Osteoblast (primary cell): ENCODE measurements at places on chromosomes 1 and 21. TPM values are rescaled to one million over a fixed set of nuclear protein-coding genes. Genes with fewer than 3 reads are reported as not detected.
A peak's percentile ranks its signal among the peaks of the same experiment; 100 is the strongest.

DNA sequence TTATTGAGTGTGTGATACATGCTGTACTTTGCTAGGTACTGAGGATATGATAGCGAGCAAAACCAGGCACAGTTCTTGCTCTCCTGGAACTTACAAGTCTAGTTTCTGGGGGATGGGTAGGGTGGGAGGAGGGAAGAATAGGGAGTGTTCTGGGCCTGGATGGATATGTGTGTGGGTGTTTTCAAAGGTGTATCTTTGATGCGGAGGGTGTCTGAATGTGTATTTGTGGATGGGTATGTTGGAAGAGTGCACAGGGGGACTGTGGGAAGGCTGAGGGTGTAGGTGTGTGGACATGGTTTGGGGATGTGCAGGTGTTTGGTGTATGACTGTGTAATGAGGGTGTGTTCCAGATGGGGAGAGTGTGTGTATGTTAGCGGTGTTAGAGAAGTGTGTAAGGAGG, 4.5 kb upstream of the DPH2 start:
- H3K27ac ChIP-seq: no peak overlapping the region
- peaks cover 2% of the 10 kb centered on the region for H3K4me1 ChIP-seq
- no peak overlapping the region for H3K4me3 ChIP-seq
- H3K36me3 ChIP-seq: peaks cover 31% of the 10 kb centered on the region
- H3K27me3 ChIP-seq: no peaks in the 10 kb centered on the region
- no peak for DNase-seq

DNA sequence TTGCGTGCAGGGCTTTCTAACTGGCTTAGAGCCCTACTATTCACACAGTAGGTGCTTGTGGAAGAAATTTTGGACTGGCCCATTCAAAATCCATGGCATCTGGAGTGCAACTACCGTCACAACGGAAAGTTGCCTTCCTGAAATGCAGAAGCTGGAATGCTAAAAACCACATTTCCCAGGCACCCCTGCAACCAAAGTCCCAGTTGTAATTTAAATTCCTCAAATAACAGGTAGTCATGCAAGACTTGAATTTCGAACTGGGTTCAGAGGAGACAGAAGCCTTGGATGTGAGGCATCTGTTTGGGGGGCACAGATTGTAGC, 186.7 kb downstream of the TOMM20 start:
- no peaks in the 10 kb centered on the region for H3K36me3 ChIP-seq
- H3K27me3 ChIP-seq: no peaks in the 10 kb centered on the region
- peak overlapping the region; percentile 40 for H3K27ac ChIP-seq
- peaks cover 7% of the 10 kb centered on the region for H3K4me1 ChIP-seq

- no peaks in the 10 kb centered on the region for H3K27me3 ChIP-seq
Measured at GRCh38 chr1:205842229-205842628, 7.7 kb downstream of the PM20D1 start.

DNA sequence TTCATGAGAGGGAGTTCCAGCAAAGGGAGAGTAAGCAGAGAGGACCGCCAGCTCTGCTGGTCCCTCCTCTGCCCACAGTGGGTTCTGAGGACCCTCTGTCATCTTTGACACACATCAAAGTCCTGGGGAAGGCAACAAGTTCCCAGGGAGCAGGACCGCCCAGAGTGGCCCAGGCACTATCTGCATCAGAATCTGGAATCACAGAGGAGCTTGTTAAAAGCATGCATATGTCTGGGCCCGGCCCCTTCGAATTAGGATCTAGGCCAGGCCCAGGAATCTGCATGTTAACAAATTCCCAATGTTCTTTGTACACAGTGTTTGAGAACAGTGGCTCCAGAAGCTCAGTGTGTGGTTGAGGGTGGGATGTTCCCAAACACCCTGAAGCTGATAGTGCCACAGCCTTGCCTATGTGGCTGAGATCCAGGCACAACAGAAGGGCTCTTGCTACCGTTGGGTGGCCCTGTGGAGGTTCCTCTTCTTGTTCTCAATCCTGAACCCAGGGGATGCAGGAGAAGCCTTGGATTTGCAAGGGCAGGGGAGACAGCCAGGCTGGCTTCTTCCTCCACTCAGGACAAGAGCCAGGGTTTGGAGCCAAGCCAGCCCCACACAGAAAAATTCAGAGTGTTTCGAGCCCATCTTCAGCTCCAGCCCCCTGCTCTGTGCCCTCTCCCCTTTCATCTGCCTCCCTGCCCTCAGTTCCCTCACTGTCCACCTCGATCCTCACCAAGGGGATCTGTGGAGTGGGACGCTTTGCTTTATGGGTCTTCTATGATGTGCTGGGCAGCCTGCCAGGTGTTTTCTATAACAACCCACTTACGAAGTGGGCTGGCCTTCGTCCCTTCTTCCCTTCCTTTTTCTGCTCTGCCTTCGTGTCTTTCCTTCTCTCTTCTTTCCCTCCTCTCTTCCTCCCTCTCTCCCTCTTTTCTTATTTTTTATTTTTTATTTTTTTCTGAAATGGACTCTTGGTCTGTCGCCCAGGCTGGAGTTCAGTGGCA, 129.0 kb upstream of the TMPRSS2 start:
- H3K36me3 ChIP-seq: no peaks in the 10 kb centered on the region
- no peak overlapping the region for H3K27ac ChIP-seq
- no peak for DNase-seq

Gene CASQ2
- not detected in 2 replicates for total RNA-seq

DNA sequence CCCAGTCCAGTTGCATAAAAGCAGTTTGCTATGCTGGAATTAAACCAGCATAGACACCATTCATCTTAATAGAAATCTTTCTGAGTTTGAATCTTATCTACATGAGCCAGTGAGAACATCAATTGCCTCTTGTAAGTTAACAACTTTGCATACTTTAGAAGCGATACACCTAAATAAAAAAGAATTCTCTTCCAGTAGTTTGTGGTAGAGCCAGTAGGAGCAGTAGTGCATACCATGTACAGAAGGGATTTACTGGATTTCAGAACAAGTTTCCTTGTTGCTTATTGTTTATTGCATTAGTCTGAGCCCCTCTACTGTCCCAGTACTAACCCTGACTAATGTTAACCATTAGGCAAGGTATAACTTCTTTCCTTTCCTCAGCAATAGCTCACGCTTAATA, 313.1 kb downstream of the TGFB2 start:
- DNase-seq: no peak
- H3K27ac ChIP-seq: peak overlapping the region; percentile 82
- H3K27me3 ChIP-seq: no peaks in the 10 kb centered on the region
- H3K36me3 ChIP-seq: no peaks in the 10 kb centered on the region

Gene NPHS2
- not detected in 2 replicates for total RNA-seq

Gene MROH7
- total RNA-seq: 0.36 and 0.59 TPM in 2 replicates

GRCh38 chr1:26067432-26067911, at the start of gene TRIM63:
Gene TRIM63, minus strand, starts transcription at chr1:26067630. Its CDS starts 136 bp downstream, at chr1:26067494.
- peaks cover 41% of the 10 kb centered on the region for H3K27me3 ChIP-seq
- no peak within 1 kb of the TSS for H3K4me3 ChIP-seq
- H3K36me3 ChIP-seq: no peaks in the 10 kb centered on the region
- DNase-seq: peak; percentile 75

Gene NAXE
- 54.8 and 63.7 TPM in 2 replicates for total RNA-seq

Gene SPRR2A
- total RNA-seq: not detected in 2 replicates

GRCh38 chr1:226964068-226964425, 24.0 kb downstream of the COQ8A start:
- DNase-seq: peak; percentile 79
- H3K4me1 ChIP-seq: no peaks in the 10 kb centered on the region
- no peaks in the 10 kb centered on the region for H3K36me3 ChIP-seq
- no peaks in the 10 kb centered on the region for H3K27me3 ChIP-seq
- H3K27ac ChIP-seq: no peak overlapping the region

- peaks cover 37% of the 10 kb centered on the region for H3K4me1 ChIP-seq
- peak within 1 kb of the TSS; percentile 94 for H3K27ac ChIP-seq
- peaks cover 4% of the 10 kb centered on the region for H3K36me3 ChIP-seq
- no peaks in the 10 kb centered on the region for H3K27me3 ChIP-seq
- DNase-seq: peak; percentile 87
Measured at GRCh38 chr1:153535242-153536011, at the start of gene S100A6. Gene S100A6, minus strand, starts transcription at chr1:153535991. Its CDS starts 652 bp downstream, at chr1:153535339.

- no peak for DNase-seq
- no peak overlapping the region for H3K4me3 ChIP-seq
- H3K36me3 ChIP-seq: no peaks in the 10 kb centered on the region
- no peaks in the 10 kb centered on the region for H3K27me3 ChIP-seq
- no peak overlapping the region for H3K27ac ChIP-seq
- H3K4me1 ChIP-seq: peaks cover 18% of the 10 kb centered on the region
Measured at GRCh38 chr1:211739671-211740411, 64.4 kb upstream of the NEK2 start.

Gene CLCA4
- not detected in 2 replicates for total RNA-seq

DNA sequence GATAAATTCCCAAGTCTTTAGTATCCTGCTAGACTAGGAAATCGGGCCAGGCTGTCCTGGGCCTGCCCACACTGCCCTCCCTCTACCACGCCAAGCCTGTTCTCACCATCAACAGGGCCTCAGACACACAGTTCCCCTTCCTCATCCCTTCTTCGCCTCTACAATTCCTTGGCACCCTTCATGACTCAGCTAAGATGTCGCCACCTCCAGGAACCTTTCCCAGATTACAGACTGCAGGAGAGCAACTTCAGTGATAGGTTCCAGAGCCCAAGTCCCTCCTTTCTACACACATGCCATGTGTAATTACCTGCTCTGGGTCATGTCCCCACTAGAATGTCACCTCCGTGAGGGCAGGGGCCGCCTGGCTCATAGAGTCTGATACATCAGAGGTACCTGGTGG, 3.3 kb downstream of the RIMS3 start:
- no peak overlapping the region for H3K27ac ChIP-seq
- no peaks in the 10 kb centered on the region for H3K36me3 ChIP-seq

Gene TMEM125
- not detected in 2 replicates for total RNA-seq

Gene FCER1G
- total RNA-seq: 0.29 and 0.72 TPM in 2 replicates

Gene DRAM2
- total RNA-seq: 45.6 and 66.0 TPM in 2 replicates

Gene LCE1A
- not detected in 2 replicates for total RNA-seq

Gene PADI6
- not detected in 2 replicates for total RNA-seq

Gene LCA5L
- total RNA-seq: 2.2 and 2.9 TPM in 2 replicates
